Stimulated activated CD4-positive, alpha-beta T cell treated with anti-CD3 and anti-CD28 coated beads, TNF-alpha, amount 100 ng/mL, for 48 hours (primary cell): ENCODE measurements at places on chromosomes 3 and 15.

GRCh38 chr3:133926736-133927539, 31.3 kb upstream of the RAB6B start:
- DNase-seq: no peak

DNA sequence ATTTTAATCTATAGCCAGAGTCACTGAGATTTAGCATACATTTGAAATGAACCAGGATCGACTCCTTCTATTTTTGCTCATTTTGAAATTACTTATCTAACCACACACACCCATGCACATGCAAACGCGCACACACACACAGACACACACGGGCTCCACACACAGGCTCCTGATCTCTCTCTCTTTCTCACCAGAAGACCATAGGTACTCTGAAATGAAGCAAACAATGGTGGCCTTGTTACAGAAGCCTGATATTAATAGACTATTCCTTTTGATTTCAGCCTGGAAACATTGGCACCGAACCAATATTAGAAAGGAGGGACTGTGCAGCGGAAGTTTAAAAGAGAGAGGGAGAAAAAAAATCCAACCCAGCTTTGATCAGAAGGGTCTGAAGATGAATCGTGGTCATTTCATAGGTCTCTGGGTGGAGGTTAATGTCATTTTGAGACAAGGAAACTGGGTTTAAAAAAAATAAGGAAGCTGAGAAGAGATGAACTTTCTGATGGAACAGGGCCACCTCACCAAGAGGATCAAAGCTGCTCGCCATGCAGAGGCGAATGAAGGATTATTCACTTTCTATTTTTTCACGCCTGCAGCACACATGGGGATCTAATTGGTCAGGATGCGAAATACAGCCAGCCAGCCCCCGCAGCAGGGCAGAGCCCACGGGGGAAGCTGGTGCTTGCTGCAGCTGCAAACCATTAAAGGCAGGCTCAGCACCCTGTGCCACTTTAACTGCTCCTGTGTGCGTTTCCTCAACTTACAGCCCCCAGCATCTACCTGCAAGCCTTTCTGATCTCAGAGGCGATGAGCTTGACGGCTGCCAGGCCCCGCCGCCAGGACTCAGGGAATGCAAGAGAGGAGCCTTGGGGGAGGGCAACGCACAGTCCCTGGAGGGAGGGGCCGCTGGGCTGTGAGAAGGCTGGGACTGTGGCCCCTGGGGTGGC, 88.8 kb downstream of the HES1 start:
- DNase-seq: no peak

DNA sequence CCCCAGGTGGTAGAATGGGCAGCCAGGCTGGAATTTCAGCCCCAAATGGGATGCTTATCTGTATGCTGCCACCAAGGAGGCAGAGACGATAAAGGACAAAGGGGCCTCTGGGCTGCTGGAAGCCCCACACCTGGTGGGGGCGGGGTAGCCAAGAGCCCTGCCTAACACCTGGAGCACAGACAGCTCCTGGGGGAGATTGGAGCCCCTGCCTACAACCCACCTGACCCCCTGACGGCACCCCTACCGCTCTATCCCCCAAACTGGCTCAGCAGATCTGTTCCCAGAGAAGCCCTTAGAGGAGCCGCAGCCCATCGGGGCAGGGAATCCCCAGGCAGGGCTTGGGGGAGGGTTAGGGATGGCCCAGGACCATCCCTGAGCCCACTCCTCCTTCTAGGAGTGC, 15.8 kb upstream of the SEMA3F start:
- no peak for DNase-seq

DNA sequence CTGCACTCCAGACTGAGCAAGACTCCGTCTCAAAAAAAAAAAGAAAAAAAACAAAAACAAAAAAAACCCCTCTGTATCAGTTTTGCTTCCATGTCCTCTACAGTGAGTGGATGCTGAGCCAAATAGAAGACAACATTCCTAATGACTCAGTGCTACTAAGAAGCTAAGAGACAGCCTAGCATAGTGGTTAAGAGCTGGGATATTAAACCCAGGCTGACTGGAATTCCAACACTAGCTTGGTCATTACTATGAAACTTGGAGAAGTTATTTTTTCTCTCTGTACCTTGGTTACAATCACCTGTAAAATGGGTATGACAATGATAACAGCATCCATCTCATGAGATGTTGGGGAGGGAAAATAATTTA, 60.9 kb upstream of the PYGO1 start:
- DNase-seq: no peak

DNA sequence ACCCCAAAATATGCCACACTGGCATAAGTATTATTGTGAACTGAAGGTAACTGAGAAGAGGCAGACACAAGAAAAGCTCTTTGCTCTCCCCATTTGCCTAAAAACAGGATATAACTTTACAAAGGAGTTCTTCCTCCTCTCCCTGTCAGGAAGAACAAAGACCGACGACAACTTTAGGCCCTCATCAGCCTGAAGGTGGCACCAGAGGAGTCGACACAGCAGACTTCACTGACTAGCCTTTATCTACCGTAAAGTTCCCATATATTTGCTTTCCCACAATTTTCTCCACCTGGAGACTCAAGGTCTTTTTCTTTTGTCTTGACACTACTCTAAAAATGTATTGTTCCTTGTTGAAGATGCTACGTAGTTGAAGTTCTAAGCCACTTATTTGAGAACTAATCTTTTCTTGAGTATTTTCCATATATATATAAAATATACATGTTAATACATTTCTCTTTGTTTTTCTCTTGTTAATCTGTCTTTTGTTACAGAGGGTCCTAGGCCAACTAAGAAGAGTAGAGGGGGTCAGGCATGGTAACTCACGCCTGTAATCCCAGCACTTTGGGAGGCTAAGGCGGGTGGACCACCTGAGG, 16.2 kb upstream of the XIRP1 start:
- DNase-seq: no peak

DNA sequence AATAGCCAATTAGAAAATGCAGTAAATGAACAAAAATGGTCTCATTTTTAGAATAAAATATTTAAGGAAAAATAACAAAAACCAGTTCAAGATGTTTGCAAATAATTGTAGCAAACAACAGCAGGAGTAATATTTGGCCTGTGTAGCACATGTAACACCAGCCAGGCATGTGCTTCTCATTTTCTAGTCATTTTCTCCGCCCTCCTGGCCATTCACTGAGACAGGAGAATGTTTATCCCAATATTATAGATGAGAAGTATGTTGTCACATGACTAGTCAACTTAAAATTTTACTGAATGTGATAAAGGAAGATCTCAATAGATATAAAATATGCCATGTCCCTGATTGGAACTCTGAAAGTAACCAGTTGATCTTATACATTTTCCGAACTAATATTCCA, 7.8 kb upstream of the ATP10A start:
- no peak for DNase-seq

- DNase-seq: no peak
These were observed 132.0 kb downstream of the ARNT2 start for GRCh38 chr15:80536231-80536630.

DNA sequence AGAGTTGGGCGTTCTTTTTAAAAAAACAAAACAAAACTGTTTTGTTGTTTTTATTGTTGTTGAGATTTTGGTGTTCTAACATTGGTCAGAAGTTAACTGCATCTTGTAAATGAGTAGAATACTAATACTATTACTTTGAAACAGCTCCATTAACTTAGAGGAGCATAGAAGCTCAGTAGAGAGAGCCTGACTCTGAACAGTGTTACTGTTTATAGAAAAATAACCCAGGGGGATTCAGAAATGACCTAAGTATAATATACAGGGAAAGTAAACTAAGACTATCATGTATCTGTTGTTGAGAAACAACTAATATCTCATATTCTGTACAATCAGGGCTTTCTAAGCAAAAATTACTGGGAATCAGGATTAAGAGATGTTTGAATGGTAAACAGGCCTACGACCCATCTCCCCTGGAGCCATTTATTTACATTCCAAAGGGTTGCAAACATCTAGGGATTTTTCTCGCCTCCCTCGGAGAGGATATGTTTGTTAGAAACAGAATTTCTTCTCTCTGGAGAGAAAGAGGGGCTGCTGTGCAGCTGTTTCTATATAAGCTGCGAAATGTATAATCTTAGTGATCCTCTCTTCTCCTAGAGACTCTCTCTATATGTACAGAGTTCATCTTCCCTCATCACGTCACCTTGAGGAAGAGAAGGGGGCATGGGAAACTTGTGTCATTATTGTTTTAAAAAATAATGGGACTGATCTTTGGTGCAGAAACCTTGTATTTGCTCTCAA, 827.5 kb upstream of the DPPA4 start:
- no peak for DNase-seq

- DNase-seq: no peak
These were observed 18.9 kb downstream of the GREM1 start for GRCh38 chr15:32736701-32737061.

DNA sequence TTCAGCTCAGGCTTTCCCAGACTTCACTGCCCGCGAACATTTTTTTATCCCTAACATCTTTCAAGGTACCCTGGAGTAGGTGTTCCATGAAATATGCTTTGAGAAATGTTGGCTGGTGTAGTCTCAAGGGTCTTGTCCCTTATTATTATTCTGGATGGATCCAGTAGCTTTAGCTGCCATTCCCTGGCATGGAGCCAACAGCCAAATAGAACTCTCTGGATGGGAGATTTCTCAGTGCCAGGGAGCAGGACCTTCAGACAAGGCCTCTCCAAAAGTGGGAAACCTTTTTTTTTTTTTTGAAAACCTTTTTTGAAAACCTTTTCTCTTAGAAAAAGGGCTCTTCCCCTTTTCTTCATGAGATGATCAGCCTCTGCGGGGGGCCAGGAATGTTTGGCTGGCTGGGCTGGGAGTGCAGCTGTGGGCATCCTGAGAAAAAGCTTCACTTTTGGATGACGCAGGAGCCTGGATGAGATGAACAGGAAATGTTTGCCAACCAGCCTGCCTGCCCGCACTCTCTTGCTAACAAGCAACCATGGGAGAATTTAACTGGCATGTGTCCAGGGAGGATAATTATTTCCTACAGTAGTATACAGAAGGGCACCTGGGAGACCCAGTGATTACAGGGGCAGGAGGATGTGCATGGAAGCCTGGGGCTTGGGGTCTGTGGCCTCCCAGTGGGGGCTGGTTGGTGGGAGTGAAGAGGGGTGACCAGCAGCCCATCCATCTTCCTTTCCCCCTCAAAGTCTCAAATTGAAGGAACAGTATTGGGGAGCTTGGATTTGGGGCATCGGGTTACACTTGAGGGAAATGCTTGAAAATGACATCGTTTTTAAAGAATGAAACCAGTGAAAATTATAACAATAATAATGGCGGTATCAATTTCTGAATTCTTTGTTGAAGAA, 109.1 kb upstream of the LRIG1 start:
- DNase-seq: no peak

- DNase-seq: no peak
These were observed 93.0 kb upstream of the LYSMD4 start for GRCh38 chr15:99826157-99826780.

GRCh38 chr15:77168141-77168540, 97.2 kb upstream of the TSPAN3 start:
- no peak for DNase-seq

DNA sequence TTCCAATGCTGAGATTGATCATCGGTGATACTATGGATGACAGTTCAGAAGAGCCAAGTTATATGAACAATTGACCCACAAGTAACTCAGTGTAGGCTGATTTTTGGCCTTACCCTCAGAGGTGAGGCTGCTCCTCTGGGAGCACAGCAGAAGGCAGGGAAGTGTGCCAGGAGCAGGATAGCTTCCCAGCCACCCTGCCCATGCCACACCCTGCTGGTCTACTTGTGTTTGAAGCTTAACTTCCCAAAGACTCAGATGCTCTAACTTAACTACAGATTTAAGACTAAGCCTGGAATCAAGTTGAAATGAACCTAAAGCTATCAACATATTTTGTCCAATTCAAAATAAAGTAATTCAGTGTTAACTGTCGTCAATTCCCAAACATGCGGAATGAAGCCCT, 77.5 kb downstream of the BOC start:
- DNase-seq: no peak

DNA sequence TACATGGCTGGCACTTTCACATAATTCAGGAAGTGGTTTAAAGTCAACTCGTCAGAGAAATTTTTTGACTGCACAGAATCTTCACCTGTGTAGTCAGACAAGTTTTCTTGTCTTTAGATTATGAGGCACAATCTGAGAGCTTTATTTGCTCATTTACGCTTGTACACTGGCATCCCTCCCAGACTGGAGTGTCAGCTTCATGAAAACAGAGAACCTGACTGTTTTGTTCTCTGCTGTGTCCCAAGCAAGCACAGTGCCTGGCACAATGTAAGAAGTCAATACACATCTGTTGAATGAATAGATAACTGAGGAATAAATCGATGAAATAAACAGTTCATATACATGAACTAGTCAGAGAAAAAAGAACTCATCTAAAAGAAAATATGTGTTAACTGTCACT, 846.1 kb upstream of the CFAP20DC start:
- DNase-seq: no peak

- no peak for DNase-seq
These were observed 61.2 kb downstream of the VPS8 start for GRCh38 chr3:184873141-184873540.
